ENCODE measurements at places on chromosomes 4 and X.

DNA sequence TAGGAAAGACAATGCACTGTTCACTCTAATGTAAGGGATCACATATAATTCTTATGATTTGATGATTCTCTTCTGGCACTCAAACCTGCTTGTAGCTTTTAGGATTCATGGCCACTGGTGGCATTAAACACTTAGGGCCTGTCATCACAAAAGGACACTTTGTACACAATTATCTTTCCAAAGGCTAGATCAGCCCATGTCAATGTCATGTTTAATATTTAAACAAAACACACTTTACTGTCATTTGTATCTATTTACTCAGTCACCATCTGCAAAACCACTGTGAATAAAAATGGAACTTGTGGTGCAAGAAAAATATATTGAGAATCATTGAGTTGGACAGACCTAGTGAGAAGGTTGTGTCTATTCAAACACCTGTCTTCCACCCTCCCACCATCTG, 83.6 kb upstream of the TTC29 start:
- DNase-seq: no peak

GRCh38 chrX:41781500-41781899, 57.5 kb downstream of the GPR82 start:
- peak; percentile 38 for DNase-seq

- no peak for DNase-seq
Measured at GRCh38 chr4:168667921-168668320, 171.1 kb downstream of the PALLD start.

- no peak for DNase-seq
Measured at GRCh38 chrX:85569096-85569495, 189.6 kb upstream of the POF1B start.

DNA sequence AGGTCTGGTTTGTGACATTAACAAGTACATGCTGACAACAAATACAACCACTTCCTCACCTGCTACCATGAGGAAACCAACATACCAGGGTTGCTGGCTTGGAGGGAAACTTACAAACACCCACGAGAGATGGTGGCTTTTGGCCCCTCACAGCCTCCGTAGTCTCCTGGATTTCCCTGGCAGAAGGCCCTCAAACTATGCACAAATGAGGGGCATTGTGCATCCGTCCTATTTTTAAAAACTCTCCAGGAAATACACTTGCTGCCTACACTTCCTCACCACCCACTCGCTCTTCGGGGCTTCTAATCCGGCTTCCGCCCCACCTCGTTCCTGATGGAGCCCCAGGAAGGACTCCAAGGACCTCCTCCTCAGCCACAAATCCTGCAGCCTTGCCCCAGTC, 355.0 kb upstream of the GATB start:
- peak; percentile 72 for DNase-seq

DNA sequence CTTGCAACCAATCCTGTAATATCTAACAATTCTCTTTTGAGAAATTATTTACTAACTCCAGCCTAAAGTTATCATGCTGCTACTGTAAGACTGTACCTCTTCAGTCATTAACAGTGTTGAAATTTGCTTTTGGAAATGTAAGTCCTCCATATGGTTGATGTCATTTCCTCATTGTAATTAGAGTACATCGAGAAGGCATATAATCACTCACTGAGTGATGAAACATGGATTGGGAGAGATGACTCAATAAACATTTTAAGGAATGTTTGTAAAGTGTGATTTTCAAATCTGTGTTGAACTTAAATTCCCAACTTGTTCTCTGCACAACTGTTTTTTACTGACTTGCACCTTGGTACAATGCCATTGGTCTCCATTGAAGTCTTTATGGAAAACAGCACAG, 61.2 kb downstream of the HMGB2 start:
- DNase-seq: no peak

GRCh38 chr4:40254608-40255392, 58.0 kb downstream of the RHOH start:
- no peak for DNase-seq

GRCh38 chr4:51825341-51825740, 17.6 kb upstream of the DCUN1D4 start:
- no peak for DNase-seq

GRCh38 chr4:152909901-152910300, 26.2 kb upstream of the FHDC1 start:
- DNase-seq: no peak

- no peak for DNase-seq
Measured at GRCh38 chrX:15855568-15856221, 1.1 kb upstream of the AP1S2 start.

DNA sequence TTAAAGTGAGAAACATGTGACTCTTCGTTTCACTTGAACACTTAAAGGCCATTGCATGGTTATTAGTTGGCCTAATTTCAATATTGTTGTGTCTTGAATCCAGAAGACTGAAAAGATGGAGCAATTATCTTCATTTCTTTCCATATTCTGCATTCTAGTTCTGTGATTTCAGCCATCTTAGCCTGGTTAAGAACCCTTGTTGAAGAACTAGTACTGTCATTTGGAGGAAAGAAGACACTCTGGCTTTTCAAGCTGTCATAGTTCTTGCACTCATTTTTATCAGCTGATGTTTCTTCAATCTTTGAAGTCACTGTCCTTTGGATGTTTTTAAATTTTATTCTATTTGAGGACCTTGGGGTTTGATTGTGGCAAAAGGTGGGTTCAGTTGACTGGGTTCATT, 81.6 kb downstream of the MTMR8 start:
- DNase-seq: no peak

- no peak for DNase-seq
Measured at GRCh38 chr4:7981738-7982394, 42.2 kb upstream of the AFAP1 start.

- DNase-seq: no peak
Measured at GRCh38 chr4:124253080-124253479, 459.5 kb downstream of the ANKRD50 start.

DNA sequence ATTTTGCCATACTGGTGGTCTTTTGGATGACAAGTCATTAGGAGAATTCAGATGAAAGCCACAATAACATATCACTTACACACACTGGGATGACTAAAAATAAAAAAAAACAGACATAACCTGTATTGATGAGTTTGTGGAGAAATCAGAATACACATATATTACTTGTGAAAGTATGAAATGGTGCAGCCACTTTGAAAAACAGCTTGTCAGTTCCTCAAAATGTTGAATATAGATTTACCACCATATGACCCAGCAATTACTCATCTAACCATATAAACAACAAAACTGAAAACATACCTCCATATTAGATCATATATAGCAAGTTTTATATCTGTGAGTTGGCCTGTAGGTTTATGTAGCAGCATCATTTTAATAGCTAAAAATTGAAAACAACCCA, 608.7 kb downstream of the TLL1 start:
- DNase-seq: no peak

Data from CD4-positive, alpha-beta memory T cell (primary cell).